ENCODE measurements at places on chromosomes 16 and 17. TPM values are rescaled to one million over a fixed set of nuclear protein-coding genes. Genes with fewer than 3 reads are reported as not detected.
A peak's percentile ranks its signal among the peaks of the same experiment; 100 is the strongest.

- DNase-seq = no peak
These were observed 14.2 kb downstream of the SPHK1 start for GRCh38 chr17:76398523-76399174.

Gene TMEM220
- 0.94 TPM for total RNA-seq

DNA sequence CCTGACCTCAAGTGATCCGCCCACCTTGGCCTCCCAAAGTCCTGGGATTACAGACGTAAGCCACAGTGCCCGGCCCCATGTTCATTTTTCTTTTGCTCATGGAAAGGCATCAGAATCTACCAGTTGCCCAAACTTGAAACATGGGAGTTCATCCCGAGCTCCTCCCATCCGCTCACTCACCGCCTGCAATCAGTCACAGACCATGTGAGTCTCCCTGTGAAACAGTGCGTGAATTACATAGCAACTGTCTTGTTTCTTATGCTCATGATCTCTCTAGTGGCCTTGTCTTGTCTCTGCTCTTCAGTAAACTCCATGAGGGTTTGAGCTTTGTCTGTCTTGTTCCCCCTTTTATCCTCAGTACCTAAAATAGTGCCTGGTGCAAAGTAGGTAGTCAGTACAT lies 52.1 kb upstream of the TNRC6A start:
- DNase-seq = no peak

- peak; percentile 98 for DNase-seq
These were observed at the start of gene SPATA2L for GRCh38 chr16:89701425-89702406. SPATA2L (minus strand) TSS chr16:89701705; CDS start chr16:89701232, 473 bp downstream.

Gene ZBTB4
- 16.5 TPM for total RNA-seq

Measured in activated CD4-positive, alpha-beta memory T cell treated with anti-CD3 and anti-CD28 coated beads for 36 hours (primary cell).